ENCODE measurements at places on chromosomes 3 and 15. TPM values are rescaled to one million over a fixed set of nuclear protein-coding genes. Genes with fewer than 3 reads are reported as not detected.

DNA sequence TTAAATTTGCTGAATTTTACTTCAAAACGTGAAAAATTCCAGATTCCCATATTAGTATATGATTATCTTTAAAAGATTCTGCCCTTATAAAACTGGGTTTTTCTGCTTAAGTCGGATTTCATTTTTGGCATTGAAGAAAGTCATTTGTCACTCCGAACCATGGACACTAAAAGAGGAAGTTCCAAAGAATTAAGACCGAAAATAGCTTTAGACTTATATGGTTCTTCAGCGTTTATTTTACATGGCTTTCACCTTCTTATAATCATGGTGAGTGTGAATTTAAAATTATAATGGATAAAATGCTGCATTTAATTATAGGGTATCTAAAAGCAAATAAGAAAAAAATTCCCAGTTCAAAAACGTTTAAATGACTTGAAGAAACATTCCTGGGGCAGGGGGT, 1.0 kb downstream of the C3orf38 start:
- DNase-seq: no peak

DNA sequence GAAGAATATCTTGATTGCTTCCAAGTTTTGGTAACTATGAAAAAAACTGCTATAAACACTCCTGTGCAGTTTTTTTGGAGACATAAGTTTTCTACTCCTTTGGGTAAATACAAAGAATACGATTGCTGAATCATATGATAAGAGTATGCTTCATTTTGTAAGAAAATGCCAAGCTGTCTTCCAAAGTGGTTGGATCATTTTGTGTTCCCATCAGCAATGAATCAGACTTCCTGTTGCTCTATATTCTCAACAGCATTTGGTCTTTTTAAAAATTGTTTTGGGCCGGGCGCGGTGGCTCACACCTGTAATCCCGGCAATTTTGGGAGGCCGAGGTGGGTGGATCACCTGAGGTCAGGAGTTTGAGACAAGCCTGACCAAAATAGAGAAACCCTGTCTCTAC, 14.5 kb downstream of the BTD start:
- DNase-seq: no peak

DNA sequence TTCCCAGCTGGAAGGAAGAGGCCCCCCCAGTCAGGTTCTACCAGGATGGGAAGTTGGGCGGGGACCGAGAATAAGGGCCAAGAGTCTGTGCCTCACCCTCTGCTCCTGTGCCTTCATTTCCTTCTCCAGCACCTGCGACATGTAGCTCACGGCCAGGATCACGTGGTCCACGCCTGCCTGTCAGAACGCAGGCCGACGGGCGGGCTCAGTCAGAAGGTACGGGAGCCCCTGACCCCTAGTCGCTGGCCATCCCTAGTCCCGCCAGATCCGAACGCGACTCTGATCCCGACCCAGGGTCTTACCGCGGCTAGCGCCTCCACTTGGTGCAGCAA, 489 bp downstream of the GMPPB start:
- DNase-seq: peak; percentile 54

- DNase-seq: no peak
These were observed 53.4 kb upstream of the LRIG1 start for GRCh38 chr3:66554178-66554577.

- no peak for DNase-seq
These were observed 447.7 kb downstream of the GABRG3 start for GRCh38 chr15:27418726-27419125.

DNA sequence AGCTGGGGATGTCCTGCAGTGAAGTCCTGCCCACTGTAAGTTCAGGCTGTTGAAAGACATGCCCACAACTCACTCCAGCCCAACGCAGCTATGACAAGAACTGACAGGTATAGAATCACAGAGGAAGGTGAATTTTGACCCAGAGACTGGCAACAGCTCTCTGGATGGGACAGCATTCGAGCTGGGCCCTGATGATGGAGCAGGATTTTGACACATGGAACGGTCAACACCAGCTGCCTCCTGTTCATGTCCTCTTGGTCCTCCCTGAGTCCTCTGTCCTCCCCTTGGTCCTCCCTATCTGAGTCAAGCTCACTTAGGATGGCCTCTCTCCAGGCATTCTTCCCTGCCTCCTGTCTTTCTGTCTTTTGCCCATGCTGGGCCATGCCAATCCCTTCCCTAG, 15.2 kb upstream of the ACAN start:
- DNase-seq: no peak

GRCh38 chr3:101042996-101043686, 49.9 kb upstream of the ABI3BP start:
- DNase-seq: no peak

- DNase-seq: no peak
These were observed 8.4 kb downstream of the COLQ start for GRCh38 chr3:15513116-15513515.

DNA sequence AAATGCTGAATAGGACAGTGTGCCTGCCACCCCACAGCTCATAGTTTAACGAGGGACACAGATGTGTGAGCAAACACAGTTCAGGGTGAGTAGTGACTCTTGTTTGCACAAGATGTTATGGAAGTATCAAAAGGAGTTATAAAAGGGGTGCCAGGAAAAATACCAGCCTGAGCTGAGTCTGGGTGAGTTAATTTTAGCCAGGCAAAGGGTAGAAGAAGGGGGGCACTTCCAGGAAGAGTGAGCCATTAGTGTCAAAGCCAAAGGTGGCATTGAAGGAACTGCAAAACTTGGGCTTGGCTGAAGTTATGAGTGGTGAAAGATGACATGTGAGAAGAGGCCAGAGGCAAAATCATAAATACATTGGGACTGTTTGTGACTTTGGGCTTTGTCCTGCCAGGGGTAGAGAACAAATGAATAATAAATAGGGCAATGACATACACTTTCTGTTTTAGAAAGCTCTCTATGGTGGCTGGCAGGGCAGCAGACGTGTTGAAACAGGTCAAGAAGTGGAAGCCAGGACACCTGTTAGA, 1.9 kb upstream of the SPPL2A start:
- peak; percentile 36 for DNase-seq

- peak; percentile 31 for DNase-seq
These were observed 17.0 kb downstream of the TMEM62 start for GRCh38 chr15:43150191-43150929.

- no peak for DNase-seq
These were observed 7.8 kb upstream of the PTX3 start for GRCh38 chr3:157428853-157429252.

The RNU5B-1 gene
- not detected for total RNA-seq

The SLC51A gene
- not detected for total RNA-seq

The RABL3 gene
- total RNA-seq: 13.3 TPM

The CHAC1 gene
- 16.6 TPM for total RNA-seq

The C3orf22 gene
- total RNA-seq: not detected

The SRGAP3 gene
- 0.20 TPM for total RNA-seq

The CHCHD4 gene
- 11.7 TPM for total RNA-seq
